ENCODE measurements at places on chromosomes 3 and 15.

DNA sequence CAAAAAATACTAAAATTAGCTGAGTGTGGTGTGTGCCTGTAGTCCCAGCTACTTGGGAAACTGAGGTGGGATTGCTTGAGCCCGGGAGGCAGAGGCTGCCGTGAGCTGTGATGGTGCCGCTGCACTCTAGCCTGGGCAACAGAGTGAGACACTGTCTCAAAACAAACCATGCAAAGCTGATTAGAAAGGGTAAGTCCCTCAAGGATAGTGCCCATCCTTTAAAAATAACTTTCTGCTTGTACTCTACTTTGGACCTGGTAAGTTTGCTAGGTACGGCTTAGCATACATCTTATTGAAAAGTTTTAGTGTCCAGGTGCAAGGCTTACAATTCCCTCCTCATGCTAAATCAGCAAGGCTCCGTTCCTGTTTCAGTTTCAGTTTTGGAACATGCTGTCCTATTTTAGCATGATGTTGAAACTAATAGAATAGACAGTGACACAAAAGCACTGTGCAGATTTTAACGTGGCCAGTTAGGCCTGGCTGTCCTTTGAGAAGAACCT is 21.4 kb downstream of the FEM1B start:
- DNase-seq, result no peak

DNA sequence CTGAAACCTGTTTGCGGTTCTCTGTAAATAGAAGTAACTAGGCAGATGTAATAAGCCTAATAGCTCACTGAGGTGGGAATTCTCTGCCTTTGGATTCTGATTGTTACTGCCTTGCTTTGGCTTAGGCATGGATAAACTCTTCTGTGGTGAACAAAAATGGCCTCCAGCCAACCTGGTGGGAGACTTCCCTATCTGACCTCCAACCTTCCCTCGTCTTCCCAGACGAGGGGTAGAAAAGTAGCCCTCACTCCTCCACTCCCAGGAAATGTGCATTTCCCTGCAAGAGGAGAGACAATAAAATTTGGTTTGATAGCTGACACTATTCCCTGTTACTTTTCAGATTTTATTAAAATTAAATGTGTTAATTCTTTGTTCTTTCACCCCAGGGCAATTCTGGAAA is 606 bp upstream of the CD96 start:
- DNase-seq, result no peak

DNA sequence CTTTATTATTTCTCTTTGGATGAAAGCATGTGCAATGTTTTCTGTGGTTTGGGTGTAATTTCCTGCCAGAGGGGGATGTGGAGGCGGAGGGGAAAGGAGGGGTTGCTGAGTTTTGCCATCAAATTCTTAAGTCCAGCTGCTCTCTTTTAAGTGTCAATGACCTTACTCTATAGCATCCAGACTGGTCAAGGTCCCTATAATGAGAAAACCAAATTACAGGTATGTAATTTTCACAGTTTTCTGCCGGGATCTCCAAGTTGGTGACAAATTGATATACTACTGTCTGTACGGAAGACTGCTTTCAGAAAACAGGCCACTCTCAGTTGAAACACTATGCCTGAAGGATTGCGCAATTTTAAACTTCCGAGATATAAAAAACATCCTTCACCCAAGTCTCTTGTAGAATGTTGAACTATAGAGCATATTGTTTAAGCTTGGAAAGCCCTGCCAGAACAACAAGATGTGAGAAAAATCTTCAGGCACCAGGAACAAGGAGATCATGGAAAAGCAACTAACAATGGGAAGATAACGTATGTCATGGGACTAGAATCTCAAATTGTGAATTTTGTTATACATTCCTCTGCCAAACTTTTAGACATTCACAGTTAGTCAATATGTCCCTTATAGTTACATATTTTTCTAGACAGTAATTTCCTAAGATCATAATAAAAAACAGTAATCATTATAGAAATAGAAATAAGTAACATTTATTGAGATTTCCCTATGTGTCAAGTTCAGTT is 300.7 kb upstream of the SATB1 start:
- DNase-seq, result no peak

DNA sequence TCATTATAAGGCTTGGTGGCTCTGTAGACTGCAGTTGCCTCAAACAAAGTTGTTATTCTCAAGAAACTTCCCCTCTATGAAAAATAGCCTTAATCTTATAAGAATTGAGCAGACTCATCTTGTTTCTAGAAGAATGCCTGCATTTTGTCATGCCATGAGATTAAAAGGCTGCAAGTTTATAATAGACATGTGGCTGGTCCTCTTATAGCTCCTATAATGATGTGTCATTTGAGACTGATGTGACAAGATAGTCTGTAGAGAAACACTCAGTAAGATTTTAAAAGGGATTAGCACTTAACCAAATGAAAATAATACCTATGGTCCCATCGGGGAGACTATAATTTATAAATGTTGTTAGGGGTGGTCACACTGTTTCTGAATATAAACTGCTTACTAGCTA is 312.5 kb downstream of the OXSM start:
- DNase-seq, result no peak

DNA sequence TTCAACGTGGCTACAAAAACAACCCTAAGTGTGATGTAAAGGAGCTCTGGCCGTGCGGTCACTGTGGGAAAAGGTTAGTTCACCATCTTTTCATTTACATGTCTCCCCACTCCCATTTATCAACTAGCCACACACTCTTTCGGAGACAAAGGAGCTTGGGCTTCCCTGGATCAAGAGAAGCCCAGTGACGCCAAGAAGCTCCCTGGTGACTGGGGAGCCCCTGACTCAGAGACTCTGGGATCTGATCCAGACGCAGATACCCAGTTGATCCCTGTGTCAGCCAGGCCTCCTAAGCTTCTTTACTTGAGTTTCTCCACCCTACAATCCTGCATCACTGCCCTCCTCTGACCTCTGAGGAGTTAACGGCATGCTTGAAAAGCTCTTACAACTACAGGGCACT is 43.9 kb downstream of the HEG1 start:
- DNase-seq, result no peak

DNA sequence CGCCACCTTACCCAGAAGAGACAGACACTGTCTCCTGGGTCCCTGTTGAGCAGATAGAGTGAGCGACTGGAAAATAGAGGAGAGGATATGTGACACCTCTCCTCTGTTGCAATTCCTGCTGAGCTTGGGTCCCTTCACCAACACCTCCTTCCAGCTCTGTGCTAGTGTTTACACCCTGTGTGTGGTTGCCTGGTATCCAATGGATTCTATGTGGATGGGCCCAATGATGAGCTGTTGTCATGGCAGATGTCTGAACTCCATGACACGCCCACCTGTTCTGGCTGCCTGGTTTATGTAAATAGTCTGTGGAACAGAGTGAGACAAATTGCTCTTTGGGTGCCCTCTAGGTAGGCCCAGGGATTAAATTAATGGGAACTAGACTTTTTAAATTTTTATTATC is 23.7 kb downstream of the RBM5 start:
- no peak for DNase-seq

DNA sequence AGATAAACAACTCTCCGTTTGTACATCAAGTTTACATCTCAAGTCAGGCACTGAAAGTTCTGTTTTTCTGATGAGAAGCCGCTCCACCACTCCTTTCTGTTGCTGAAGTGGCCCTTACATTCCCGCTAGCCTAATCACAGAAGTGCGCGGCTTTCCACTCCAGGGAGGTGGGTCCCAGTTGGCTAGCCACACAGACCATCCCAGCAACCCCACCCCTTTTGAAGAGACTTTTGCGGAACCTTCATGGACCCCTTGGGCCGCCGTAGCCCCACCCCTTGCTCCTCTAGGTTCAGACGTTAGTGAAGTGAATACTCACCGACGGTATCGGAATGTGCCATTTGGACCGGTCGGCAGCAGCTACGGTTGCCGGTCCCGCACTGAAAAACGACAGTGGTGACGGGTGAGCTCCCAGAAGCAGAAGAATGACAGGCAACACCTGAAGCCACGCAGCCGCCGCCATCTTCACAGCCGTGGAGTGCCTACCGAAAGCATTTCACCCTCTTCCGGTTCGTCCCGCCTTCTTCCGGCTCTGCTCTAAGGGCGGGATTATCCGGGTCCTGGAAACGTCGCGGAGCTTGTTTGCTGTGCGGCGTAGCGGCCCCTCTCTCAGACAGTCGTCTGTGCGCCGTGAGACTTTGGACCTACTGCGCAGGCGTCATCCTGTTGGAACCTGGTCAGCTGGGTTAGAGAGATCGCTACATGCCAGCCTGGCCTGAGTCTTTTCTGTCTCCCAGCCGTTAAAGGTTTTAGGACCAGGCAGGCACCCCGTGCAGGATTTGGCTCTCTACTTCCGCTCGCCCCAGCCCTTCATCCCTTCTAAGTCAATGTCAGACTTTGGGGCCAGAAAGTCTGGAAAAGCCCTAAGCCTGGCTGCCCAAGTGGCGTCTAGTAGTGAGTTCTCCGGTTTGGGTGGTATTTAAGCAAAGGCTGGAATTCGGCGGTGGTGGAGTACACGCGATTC is at the start of the genes GANC and TMEM87A:
Gene GANC, plus strand, starts transcription at position 263 of the 961 bp plus-strand sequence. CDS start 1,281 bp downstream, outside the sequence.
Gene TMEM87A, minus strand, starts transcription at position 495 of the 961 bp plus-strand sequence. Its CDS starts 35 bp downstream, at position 460.
- peak; percentile 97 for DNase-seq

- no peak for DNase-seq
Measured at GRCh38 chr3:150238048-150238802, 169.9 kb upstream of the TSC22D2 start.

- no peak for DNase-seq
Measured at GRCh38 chr3:13057282-13058040, 15.8 kb downstream of the IQSEC1 start.

Data from iPS DF 19.7 (cell line).